A375 (cell line): ENCODE measurements at places on chromosomes 3 and 15. TPM values are rescaled to one million over a fixed set of nuclear protein-coding genes. Genes with fewer than 3 reads are reported as not detected.

The MORC1 gene
- not detected in 2 replicates for total RNA-seq

The GCNT3 gene
- not detected in 2 replicates for total RNA-seq

The CHDH gene
- not detected in 2 replicates for total RNA-seq

The PAK6 gene
- total RNA-seq, result 0.64 and 0.91 TPM in 2 replicates

The FRMD4B gene
- total RNA-seq, result 25.3 and 25.4 TPM in 2 replicates

The SETD5 gene
- 59.7 and 69.2 TPM in 2 replicates for total RNA-seq

The BUB1B gene
- total RNA-seq, result 54.6 and 74.5 TPM in 2 replicates

The LRRC31 gene
- total RNA-seq, result not detected in 2 replicates

The HLTF gene
- 36.9 and 39.1 TPM in 2 replicates for total RNA-seq

The AGBL1 gene
- not detected in 2 replicates for total RNA-seq

The GRM7 gene
- total RNA-seq, result 0.15 and 0.40 TPM in 2 replicates

The LRRN1 gene
- total RNA-seq, result not detected in 2 replicates

The SMAD6 gene
- total RNA-seq, result 17.9 and 18.1 TPM in 2 replicates

The SV2B gene
- 0.08 TPM in 1 of 2 replicates, not detected in the other for total RNA-seq

The SNX22 gene
- total RNA-seq, result 0.88 and 1.9 TPM in 2 replicates

The HRH1 gene
- total RNA-seq, result 5.1 and 5.7 TPM in 2 replicates

The GPR62 gene
- 0.40 TPM in 1 of 2 replicates, not detected in the other for total RNA-seq

The FBXL2 gene
- total RNA-seq, result 2.4 and 3.6 TPM in 2 replicates

The SRGAP3 gene
- total RNA-seq, result 6.5 and 6.8 TPM in 2 replicates
